ENCODE measurements at places on chromosomes 3 and 15. TPM values are rescaled to one million over a fixed set of nuclear protein-coding genes. Genes with fewer than 3 reads are reported as not detected.

The PLXNB1 gene
- 175 TPM for total RNA-seq

The ATP10A gene
- total RNA-seq, result 3.0 TPM

The TRH gene
- total RNA-seq, result not detected

The BTLA gene
- total RNA-seq, result not detected

The MYEF2 gene
- 31.1 TPM for total RNA-seq

- DNase-seq, result peak; percentile 54
These were observed 7.6 kb upstream of the TMEM44 start for GRCh38 chr3:194640829-194641228.

GRCh38 chr3:138140940-138141339 is 8.8 kb upstream of the A4GNT start:
- no peak for DNase-seq

- DNase-seq, result no peak
These were observed 18.1 kb downstream of the FBN1 start for GRCh38 chr15:48627260-48627940.

GRCh38 chr15:63392361-63393009 is 10.8 kb upstream of the CA12 start:
- no peak for DNase-seq

DNA sequence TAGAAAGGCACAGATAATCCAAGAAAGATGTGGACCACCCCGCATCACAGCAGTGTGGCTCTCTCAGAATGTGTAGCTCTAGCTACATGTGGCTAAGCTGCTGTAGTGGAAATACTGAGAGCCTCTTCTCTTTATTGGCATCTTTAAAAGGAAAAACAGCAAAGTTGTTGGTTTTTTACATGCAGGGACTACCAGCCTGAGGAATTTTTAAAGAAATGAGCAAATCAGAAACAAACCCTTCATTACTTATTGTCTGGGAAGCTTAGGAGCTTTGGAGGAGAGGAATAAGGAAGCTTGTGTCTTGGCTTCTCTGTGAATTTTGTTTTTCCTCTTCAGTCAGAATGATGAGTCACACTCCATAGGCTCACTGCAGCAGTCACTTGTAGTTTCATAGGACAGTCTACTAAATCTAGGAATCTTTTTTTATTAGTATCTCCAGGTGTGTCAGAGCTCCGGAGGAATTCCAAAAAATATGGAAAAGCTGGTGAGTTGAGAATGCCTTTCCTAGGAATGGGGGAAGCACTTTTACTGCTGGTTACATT is 27.5 kb downstream of the POLG start:
- DNase-seq, result no peak

- no peak for DNase-seq
These were observed 1.7 kb downstream of the GLYCTK start for GRCh38 chr3:52289338-52289746.

DNA sequence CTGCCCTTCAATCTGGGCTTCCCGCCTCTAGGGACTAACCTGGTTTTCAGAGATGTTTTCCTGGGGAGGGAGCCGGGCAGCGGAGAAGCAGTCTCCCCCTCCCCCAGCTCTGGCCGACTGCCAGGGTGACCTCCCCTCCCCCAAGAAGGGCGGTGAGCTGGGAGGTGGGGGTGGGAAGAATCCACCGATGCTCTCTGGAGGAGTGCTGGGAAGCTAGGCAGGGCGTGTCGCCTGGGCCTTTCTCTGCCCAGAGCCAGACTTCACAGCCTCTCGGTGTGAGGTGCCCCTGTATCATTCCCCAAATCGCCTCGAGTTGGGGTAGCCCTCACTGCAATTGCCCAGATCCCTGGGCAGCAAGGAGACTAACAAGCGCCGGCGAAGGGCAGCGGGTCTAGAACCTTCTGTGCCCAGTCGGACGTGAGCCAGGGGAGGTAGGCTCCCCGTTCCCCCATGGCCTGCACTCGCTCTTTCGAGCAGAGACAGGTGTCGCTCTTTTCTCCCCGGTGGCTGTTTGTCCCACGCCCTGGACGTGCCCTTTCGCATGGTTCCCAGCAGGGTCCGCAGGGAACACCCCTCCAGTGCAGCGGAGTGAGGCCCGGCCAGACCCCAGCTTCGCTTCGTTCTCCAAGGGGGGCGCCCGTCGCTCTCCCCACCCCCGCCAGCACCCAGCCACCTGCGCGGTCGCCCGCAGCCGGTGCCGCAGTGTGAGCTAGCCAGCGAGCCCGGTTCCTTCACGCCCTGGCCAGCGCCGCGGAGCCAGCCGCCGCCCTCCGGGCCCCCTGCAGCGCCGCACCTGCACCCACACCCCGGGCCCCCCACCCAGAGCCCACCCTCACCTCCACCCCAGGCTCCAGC is 1.1 kb downstream of the RAB6B start:
- DNase-seq, result peak; percentile 48

GRCh38 chr3:125319765-125320164 is 55.4 kb downstream of the ZNF148 start:
- DNase-seq, result no peak

GRCh38 chr3:12730506-12731242 is 28.4 kb downstream of the TMEM40 start:
- no peak for DNase-seq

GRCh38 chr15:50415752-50416404 is 8.3 kb upstream of the USP8 start:
- DNase-seq, result no peak

DNA sequence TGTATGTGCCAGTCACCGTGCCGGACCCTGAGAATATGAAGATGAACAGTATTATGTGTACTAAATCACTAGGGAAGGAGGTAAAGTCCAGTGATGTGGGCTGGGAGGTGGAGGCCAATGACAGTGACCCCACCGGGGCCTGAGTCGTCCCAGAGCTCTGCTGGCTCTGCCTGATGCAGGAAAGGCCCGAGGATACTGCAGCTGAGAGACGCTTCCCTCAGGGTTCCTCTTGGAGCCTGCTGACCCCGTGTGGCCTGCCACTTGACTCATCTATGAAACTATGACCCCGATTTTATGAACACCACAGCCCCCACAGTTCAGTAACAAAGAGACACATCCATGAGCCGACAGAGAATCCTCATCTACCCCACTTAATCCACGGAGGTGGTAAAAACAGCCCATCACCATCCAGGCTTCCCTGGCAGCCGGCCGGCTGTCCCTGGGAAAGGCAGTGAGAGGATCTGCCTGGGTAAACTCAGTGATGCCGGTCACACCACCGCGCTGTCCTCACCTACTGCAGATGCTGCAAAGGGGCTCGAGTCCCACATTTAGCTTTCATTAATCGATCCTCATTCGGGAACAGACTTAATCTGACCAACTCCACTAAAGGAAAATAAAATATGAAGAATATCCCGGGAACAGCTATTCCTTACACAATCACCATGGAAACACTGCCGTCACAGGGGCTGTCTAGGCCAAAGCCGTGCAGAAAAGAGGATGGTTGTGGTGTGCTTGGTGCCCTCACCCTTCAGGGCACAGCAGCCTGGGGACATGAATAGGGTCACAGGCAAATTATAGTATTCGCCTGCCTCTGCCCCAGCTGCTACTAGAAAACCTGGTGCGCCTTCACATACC is 82.9 kb downstream of the ARRDC4 start:
- no peak for DNase-seq

DNA sequence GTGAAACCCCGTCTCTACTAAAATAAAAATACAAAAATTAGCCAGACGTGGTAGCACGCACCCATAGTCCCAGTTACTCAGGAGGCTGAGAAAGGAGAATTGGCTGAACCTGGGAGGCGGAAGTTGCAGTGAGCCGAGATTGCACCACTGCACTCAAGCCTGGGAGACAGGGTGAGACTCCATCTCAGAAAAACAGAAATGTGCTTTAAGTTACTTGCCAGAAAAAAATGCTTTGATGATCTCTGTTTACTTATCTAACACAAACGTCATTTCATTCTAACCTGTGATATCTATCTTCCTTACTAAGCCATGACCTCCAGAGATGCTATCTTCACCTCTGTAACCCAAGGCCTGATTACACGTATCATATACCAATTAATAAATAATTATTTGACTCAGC is 7.4 kb downstream of the NKIRAS1 start:
- no peak for DNase-seq

DNA sequence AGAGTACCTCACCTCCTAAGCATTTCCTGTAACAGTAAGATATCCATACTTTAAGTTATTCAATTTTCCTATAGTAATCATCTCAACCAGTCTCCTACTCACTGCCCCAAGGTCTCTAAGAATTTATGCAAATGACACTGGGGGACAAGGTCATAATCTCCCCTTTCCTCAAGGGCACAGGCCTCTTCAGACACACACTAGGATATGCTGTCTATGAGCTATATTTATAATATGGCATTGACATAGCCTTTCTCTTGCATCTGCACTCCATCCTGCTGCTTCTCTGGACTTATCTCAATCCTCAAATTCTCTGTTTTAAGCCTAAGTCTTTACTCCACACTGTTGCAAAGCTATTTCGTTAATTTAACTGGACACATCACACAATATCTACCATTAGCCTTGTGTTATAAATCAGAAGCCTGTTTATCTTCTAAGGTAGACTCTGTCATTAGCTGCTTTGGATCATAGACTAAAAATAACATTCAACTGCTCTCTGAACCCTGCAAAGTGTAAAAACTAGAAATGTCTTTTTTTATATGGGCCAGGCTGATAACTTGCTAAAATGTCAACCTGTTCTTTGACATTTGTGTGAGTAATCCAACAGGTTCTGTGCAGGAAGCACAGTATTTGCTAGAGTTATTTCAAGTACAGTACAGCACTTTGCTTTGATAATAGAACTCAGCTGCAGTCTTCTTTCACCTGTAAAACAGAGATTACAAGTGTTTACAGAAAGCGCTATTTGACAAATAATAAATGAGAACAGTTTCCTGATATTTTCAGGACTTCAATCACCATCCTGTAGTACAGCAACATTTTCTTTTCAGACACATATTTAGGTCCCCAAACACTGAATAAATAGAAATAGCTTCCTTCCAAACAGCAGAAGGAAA is 17.8 kb upstream of the SEC62 start:
- DNase-seq, result no peak

DNA sequence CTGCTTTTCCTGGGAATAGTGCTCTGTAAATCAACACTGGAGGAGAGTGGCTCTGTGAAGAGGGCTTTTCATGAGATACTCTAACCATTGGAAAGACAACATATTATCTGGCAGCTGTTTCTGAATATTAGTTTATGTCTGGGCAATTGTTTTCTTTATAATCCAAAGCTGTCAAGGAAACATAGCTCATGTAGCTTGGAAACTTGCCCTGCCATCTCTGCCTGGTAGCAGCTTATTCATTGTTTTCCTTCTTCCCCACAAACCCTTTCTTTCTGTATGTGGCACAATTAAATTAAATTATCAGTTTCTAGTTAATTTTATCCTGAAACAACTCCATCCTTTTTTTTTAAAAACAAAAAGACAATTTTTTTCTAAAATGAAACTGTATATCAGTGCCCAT is 160.0 kb downstream of the EDEM1 start:
- no peak for DNase-seq
